NCI-H2081 treated with DMSO at 0.1 percent for 48 hours (cell line): ENCODE measurements at places on chromosomes 11 and 22.

DNA sequence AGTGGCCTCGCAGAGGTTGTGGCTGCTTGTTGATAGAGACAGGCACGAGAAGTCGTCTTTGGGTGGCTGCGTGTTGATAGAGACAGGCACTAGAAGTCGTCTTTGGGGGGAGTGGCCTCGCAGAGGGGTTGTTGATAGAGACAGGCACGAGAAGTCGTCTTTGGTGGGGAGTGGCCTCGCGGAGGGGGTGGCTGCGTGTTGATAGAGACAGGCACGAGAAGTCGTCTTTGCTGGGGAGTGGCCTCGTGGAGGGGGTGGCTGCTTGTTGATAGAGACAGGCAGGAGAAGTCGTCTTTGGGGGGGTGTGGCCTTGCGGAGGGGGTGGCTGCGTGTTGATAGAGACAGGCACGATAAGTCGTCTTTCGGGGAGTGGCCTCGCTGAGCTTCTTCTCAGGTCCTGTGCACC is 328.8 kb downstream of the TBC1D22A start:
- DNase-seq, result no peak

- no peak for DNase-seq
These were observed 111.5 kb upstream of the E2F8 start for GRCh38 chr11:19352072-19352770.

DNA sequence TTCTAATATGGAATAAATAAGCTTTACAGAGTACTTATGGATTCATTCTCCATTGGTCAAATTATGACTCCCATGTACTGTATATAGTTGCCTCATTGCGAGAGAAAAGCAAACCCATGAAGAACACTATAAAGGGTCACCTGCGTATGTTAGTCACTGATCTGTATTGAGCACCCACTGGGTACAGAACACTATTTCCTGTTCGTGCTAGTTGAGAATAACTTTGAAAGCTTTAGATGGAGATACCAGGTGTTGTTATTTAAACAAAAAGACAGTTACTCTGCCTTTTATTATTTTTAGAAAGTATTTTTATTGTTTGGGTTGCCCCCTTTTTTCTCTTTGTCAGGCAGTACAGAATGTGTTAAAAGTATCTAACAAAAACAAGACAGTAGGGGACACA is 79.9 kb downstream of the DEUP1 start:
- DNase-seq, result peak; percentile 51

DNA sequence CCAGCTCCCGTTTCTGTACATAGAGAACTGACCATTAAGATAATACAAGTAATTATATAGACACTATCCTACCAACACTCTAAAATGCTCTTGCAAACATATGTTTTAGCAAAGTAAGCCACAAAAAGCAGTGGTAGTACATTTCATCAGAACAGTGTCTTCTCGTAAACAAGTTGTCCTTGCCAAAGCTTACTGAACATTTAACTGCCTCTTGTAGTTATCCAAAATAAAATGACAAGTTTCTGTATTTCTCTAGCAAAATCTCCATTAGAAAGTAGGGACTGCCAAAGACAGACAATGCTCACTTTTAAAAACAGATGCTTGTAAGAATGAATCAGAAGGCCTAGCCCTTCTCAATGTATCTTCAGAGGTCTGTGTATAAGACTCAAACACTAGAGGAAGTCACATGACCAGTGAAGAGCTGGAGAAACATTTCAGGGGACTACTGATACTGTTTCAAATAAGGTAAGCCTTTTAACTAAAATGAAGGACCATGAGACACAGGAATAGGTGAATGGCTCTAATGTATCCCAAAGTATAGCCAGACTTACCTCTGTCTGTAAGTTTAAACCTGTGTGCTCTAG is 7.8 kb upstream of the ZC3H12C start:
- no peak for DNase-seq

DNA sequence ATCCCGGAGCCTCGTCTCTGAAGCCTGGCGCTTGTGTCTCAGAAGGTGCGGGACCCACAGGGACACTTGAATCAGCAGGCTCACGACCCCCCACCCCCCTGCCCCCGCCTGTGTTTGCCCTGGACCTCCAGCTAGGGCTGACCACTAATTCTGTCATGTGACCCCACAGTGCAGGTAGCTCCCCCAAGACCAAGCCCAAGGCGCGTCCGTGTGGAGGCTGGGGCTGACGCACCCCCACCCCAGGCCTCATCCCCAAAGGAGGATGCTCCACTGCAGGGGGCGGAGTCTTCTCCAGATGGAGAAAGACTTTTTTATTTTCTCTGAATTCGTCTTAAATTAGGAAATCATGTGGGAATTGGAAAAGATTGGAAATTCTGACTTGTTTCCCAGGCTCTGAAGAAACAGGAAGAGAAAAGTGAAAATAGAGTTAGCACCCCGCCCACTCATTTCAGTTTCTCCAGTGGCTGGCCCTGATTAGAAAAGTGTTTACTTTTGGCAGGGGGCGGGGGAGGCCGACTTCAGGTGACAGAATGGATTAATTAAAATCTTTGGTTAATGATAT is 1.0 kb upstream of the RELA start:
- DNase-seq, result no peak

DNA sequence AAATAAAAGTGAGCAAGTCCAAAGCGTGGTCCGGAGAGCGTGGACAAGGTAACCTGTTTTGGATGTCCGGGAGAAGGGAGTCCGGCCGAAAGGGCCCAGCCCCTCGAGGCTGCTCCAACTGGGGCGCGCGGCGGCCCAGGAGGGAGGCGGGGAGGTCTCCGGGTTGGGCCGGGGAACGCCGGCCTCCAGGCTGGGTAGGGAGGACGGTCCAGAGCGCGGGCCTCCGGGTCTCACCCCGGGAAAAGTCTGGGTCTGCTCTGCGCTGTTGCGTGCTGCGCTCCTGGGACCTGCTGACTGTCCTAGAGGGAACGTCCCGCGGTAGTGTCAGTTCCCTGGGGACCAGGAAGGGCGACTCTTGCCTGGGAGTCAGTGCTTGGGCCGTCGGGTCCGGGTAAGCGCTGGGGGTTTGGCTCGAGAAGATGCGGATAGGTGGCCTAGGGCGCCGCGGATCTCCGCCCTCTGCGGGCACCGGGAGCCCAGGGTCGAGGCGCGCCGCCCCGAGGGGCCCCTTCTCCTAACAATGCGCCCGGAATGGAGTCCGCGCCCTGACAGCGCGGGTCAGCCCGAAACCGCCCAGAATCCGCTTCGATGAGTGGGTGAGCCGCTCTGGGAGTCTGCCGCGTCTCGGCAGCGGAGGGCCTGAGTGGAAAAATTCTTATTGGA is 988 bp upstream of the FLI1 start:
- no peak for DNase-seq

- DNase-seq, result no peak
These were observed 113.0 kb upstream of the FGF3 start for GRCh38 chr11:69931994-69932910.

DNA sequence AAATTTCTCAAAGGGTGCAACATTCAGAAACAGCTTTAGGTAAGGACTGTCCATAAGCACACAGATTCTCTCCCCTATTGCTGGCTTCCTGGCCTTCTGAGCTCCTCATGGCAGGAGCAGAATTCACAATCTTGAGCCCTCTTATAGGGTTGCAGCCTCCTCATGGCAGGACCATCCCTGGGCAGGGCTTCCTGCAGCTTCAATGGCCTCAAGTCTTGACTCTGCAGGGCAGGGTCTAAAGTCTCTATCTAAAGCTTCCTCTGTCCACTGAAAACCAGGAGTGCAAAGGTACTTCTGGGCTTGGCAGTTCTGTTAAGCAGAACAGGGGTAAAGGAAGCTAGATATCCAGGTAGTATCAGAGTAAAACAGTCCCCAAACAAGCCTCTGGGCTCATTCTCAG is 28.7 kb downstream of the TUB start:
- DNase-seq, result no peak

DNA sequence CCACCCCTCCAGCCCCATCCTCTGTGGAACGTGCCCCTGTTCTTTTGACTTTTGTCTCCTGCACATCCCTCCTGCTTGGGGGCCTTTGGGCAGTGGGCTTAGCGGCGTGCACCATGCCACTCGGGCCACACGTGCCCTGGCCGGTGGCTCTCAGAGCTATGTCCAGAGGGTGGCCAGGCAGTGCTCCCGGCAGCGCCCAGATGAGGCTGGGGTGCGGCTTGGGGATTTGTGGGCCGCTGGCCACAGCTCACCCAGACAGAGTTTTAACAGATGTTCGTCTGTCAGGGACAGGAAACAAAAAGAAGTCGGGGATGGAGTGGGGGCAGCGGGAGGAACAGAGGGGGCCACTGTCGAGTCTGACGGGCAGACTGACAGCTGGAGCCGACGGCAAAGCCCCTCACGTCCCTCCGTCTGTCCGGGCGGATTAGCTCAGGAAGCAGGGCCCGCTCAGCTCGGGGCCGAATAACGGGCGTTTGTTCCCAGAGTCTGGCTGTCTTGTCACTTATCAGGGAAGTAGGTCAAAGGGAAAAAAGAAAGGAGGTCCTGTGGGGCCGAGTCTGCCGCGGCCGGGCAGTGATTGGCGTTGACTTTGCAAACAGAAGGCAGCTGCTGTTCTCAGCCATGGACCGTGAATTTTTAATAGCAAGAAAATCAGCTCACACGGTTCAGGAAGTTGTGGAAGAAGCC is 61.6 kb downstream of the LRP5 start:
- no peak for DNase-seq

DNA sequence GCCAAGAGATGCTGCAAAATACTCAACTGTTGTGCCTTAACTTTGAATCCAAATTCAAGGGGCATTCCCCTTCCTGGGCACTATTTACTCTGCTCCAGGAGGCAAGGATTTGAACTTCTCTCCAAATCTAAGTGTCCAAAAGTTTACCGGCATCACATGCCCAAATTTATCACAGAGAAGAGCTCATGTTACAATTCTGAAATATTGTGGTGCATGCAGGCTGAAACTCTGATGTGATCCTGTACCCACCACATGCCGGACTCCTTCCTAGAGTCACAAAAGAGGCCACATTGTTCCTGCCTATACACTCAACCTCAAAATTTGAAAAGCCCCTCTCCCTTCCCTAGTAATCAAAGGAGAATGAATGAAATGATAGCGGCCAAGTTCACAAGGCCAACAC is 1.3 kb downstream of the TRAF6 start:
- DNase-seq, result no peak

DNA sequence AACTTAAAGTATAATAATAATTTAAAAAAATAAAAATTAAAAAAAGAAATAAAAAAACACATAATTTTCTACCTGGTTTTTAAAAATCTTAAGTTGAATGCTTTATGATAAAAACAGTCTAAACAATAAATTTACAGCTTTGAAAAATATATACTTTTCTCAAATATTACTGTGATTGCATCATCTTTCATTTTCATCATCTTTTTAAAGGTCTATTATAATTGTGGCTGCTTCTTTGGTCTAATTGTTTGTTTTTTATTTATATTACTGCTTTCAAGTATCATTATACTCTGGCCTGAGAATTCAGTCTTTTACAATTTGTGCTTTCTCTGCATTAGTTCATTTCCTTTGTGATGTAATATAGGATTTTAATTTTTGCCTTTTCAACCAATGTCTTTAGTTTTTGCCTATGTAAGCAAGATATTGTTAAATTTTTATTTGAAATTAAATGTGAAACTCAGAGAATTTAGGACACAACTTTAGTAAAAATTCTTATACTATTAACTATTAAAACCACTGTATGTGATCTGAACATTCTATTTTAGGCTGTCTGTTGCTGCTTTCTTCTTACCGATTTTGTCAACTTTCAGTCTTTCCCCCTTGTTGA is 7.3 kb downstream of the CYP2R1 start:
- no peak for DNase-seq
